Immature natural killer cell (primary cell): ENCODE measurements at places on chromosomes 13 and 19.
A peak's percentile ranks its signal among the peaks of the same experiment; 100 is the strongest.

- no peak for DNase-seq
- H3K27me3 ChIP-seq, result peaks cover 2% of the 10 kb centered on the region
- H3K36me3 ChIP-seq, result peaks cover 13% of the 10 kb centered on the region
- no peak overlapping the region for H3K27ac ChIP-seq
- H3K4me1 ChIP-seq, result peaks cover 40% of the 10 kb centered on the region
These were observed 3.4 kb upstream of the WIZ start for GRCh38 chr19:15453091-15453578.

DNA sequence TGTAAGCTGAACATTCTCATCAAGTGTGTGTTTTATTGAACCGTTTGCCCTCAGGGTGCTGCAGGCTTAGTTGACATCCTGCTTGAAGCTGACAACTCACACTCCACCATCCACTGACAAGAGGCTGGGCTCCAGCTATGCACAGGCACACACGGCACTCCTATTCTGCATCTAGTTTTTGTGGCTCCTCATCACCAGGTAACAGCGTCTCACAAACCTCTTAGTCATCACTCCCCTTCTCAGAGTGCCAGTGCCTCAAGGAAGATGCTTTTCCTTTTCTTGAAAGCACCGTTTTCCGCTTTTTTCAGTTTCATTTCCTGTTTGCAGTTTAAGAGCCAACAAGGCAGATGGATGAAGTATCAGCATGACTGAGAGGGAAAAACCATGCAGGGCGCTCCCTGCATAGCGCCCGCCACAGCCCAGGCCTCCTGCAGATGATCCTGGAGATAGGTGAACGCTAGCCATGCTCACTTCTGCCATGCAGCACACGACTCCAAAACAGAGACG, 491.2 kb downstream of the COG6 start:
- H3K4me1 ChIP-seq, result peaks cover 7% of the 10 kb centered on the region
- no peaks in the 10 kb centered on the region for H3K36me3 ChIP-seq
- H3K27me3 ChIP-seq, result peaks cover 7% of the 10 kb centered on the region
- H3K27ac ChIP-seq, result no peak overlapping the region
- DNase-seq, result no peak

GRCh38 chr13:49814551-49815270, 22.2 kb upstream of the KPNA3 start:
- DNase-seq, result no peak
- no peaks in the 10 kb centered on the region for H3K36me3 ChIP-seq
- no peak overlapping the region for H3K4me3 ChIP-seq
- no peak overlapping the region for H3K27ac ChIP-seq
- peaks cover 4% of the 10 kb centered on the region for H3K27me3 ChIP-seq
- H3K4me1 ChIP-seq, result no peaks in the 10 kb centered on the region

DNA sequence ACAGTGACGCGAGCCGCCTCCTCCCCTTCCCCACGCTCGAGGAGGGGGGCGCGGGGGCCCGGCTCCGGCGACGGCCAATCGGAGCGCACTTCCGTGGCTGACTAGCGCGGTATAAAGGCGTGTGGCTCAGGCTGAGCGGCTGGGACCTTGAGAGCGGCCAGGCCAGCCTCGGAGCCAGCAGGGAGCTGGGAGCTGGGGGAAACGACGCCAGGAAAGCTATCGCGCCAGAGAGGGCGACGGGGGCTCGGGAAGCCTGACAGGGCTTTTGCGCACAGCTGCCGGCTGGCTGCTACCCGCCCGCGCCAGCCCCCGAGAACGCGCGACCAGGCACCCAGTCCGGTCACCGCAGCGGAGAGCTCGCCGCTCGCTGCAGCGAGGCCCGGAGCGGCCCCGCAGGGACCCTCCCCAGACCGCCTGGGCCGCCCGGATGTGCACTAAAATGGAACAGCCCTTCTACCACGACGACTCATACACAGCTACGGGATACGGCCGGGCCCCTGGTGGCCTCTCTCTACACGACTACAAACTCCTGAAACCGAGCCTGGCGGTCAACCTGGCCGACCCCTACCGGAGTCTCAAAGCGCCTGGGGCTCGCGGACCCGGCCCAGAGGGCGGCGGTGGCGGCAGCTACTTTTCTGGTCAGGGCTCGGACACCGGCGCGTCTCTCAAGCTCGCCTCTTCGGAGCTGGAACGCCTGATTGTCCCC, at the start of gene JUNB:
TSS of gene JUNB (plus strand) at position 142 of the 706 bp plus-strand sequence. CDS start at position 428, 286 bp downstream.
- peaks cover 51% of the 10 kb centered on the region for H3K27me3 ChIP-seq
- H3K36me3 ChIP-seq, result no peaks in the 10 kb centered on the region
- peak within 1 kb of the TSS; percentile 96 for H3K4me3 ChIP-seq
- peak within 1 kb of the TSS; percentile 99 for H3K27ac ChIP-seq
- peaks cover 40% of the 10 kb centered on the region for H3K4me1 ChIP-seq

DNA sequence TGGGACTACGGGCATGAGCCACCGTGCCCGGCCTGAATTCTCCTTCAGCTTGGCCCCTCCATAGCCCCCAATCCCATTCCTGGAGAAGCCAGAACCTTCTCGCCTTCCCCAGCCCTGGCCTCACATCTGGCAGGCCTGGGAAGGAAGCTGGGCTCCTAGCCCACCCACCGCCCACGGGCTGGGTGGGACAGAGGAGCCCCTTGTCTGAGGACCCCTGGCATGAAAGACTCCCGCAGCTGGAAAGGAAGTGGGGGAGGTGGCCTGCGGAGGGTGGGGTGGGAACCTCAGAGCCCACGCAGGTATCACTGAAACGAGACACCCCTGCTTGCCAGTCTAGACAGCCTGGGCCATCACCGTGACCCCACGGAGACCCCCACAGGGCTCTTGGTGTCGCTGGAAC, 7.7 kb upstream of the NANOS3 start:
- DNase-seq, result no peak
- no peak overlapping the region for H3K27ac ChIP-seq
- peaks cover 25% of the 10 kb centered on the region for H3K27me3 ChIP-seq
- peaks cover 14% of the 10 kb centered on the region for H3K4me1 ChIP-seq
- H3K36me3 ChIP-seq, result peaks cover 4% of the 10 kb centered on the region

- H3K4me3 ChIP-seq, result no peak overlapping the region
- no peak overlapping the region for H3K27ac ChIP-seq
- no peaks in the 10 kb centered on the region for H3K36me3 ChIP-seq
- H3K4me1 ChIP-seq, result peaks cover 8% of the 10 kb centered on the region
These were observed 9.0 kb upstream of the RASA3 start for GRCh38 chr13:114141261-114141996.

DNA sequence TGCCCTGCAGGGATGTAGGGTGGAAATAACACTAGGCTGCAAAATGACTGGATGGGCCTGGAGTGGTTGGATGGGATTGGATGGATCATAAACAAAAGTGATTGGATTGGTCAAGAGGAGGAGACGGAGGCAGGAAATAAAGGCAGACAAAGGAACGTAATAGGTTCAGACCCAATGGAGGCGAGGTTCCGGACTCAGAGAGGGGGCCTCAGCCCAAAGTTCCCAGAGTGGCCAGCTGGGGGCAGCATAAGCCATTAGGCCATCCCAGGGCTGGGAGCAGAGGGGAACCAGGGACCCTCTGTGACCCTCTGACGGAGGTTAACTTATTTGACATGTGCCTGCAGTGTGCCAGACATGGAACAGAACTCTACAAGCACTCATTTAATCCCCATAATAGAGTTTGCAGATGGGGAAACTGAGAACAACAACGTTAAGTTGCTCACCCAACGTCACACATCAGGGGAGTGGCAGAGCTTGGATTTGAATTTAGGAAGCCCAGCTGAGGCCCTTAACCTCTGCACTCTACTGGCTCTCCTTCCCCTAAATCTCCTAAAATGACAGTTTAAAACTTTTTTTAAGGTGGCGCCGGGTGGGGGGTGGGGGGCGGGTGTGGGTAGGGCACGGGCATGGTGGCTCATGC, 15.3 kb upstream of the MAP1S start:
- H3K4me3 ChIP-seq, result no peak overlapping the region
- no peaks in the 10 kb centered on the region for H3K36me3 ChIP-seq
- no peaks in the 10 kb centered on the region for H3K4me1 ChIP-seq

GRCh38 chr13:36385489-36385888, 39.3 kb upstream of the SPART start:
- peaks cover 8% of the 10 kb centered on the region for H3K27me3 ChIP-seq
- H3K36me3 ChIP-seq, result no peaks in the 10 kb centered on the region
- no peak overlapping the region for H3K4me3 ChIP-seq
- DNase-seq, result no peak

DNA sequence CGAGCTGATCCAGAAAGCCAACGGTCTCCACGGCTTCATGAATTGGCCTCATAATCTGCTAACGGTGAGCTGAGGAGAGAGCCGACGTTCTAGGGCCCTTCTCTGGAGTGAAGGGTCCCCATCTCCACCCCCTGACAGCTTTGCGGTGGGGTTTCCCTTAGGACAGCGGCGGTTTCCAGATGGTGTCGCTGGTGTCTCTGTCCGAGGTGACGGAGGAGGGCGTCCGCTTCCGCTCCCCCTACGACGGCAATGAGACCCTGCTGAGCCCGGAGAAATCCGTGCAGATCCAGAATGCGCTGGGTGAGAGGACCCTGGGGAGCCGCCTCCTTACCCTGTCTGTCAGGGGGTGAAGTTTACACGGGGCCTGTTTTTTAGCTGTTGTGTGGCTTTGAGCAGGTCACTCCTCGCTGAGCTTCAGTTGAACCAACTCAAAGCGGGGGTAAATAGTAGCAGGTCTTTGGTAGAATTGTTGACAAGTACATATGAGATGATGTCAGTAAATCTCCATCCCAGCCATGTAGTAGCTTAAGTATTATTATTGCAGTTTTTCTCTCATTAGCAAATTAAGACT, 801 bp downstream of the QTRT1 start:
- no peak for DNase-seq
- peaks cover 2% of the 10 kb centered on the region for H3K27me3 ChIP-seq
- H3K4me1 ChIP-seq, result peaks cover 12% of the 10 kb centered on the region
- no peaks in the 10 kb centered on the region for H3K36me3 ChIP-seq

GRCh38 chr13:22372261-22372660, 701.4 kb downstream of the FGF9 start:
- H3K27me3 ChIP-seq, result no peaks in the 10 kb centered on the region
- DNase-seq, result no peak
- no peak overlapping the region for H3K4me3 ChIP-seq

DNA sequence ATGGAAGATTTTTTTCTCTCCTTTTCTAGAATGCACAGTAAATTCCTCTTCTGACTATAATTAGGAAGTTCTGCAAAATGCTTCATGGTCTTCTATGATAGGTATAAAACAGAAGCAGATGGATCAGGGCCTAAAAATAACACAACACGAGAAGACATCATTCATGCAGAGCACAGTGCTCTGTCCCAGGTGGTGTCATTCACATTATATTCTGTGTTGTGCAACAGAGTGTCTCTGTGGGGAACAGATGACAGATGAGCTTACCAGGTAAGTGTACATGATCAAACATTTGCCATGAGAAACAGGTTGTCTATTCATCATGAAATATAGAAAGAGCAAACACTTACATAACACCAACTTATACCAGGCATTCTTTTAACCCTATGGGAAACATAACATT, 288.3 kb downstream of the KCTD12 start:
- no peak overlapping the region for H3K4me3 ChIP-seq
- no peaks in the 10 kb centered on the region for H3K4me1 ChIP-seq
- DNase-seq, result no peak
- no peaks in the 10 kb centered on the region for H3K27me3 ChIP-seq
- H3K27ac ChIP-seq, result no peak overlapping the region

DNA sequence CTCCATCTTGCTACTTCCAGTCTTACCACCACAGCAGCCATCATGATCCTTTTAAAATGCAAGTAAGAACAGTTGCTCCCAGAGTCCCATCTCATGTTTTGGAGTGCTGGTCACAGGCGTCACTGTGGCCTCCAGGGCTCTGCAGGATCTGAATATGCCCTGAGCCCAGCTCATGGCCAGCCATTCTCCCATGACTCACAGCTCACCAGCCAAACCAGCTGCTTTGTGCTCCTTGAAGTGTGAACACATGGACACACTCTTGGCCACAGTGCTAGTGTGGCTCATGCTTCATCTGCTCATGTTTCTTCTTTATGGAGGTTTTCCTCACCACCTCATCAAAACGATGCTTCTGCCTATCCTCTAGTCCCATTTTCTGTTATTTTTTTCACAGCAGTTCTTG, 466.5 kb downstream of the UQCRFS1 start:
- peaks cover 3% of the 10 kb centered on the region for H3K27me3 ChIP-seq
- no peak for DNase-seq
- H3K4me1 ChIP-seq, result no peaks in the 10 kb centered on the region
- H3K36me3 ChIP-seq, result no peaks in the 10 kb centered on the region

- no peaks in the 10 kb centered on the region for H3K36me3 ChIP-seq
- DNase-seq, result no peak
- H3K4me1 ChIP-seq, result peaks cover 21% of the 10 kb centered on the region
- H3K27ac ChIP-seq, result no peak overlapping the region
- H3K4me3 ChIP-seq, result no peak overlapping the region
These were observed 89.2 kb downstream of the KCNRG start for GRCh38 chr13:50104493-50104892.

DNA sequence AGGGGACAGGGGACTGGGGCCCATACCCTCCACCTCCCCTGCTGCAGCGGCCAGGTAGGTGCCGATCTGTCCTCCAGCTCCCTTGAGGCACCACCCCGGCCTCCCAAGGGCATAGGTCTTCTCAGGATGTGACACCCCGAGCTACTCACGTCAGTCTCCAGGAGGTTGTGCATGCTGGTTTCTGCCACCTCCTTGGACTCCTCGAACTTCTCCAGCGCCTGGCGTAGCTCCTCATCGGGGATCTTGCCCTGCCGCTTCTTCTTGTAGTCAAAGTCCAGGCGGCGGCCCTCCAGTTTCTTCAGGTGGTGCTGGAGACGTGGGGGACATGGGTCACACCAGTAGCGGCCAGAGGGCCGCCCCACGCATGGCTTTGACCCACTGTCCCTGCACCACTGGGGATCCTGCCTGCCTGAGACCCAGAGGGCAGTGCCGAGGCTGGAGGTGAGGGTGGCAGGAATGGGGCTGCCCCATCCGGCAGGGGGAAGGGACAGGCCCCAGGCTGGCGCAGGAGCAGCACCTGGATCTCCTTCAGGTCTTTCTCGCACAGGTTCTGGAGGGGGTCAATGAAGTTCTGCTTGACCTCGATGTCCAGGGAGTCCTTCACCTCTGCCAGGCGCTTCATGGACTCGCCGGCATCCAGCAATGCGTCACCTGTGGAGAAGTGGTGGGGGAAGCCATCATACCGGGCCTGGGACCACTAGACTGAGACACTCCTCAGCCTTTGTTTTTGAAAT, 20.4 kb downstream of the MPND start:
- no peaks in the 10 kb centered on the region for H3K27me3 ChIP-seq
- H3K4me3 ChIP-seq, result no peak overlapping the region
- no peaks in the 10 kb centered on the region for H3K36me3 ChIP-seq

- no peaks in the 10 kb centered on the region for H3K27me3 ChIP-seq
- H3K27ac ChIP-seq, result no peak overlapping the region
- no peaks in the 10 kb centered on the region for H3K36me3 ChIP-seq
- DNase-seq, result no peak
- no peak overlapping the region for H3K4me3 ChIP-seq
- H3K4me1 ChIP-seq, result no peaks in the 10 kb centered on the region
These were observed 220.7 kb downstream of the MZT1 start for GRCh38 chr13:72506706-72507105.

- H3K27ac ChIP-seq, result no peak overlapping the region
- no peak for DNase-seq
- no peaks in the 10 kb centered on the region for H3K4me1 ChIP-seq
- no peaks in the 10 kb centered on the region for H3K36me3 ChIP-seq
- H3K27me3 ChIP-seq, result peaks cover 2% of the 10 kb centered on the region
These were observed 59.7 kb upstream of the MTIF3 start for GRCh38 chr13:27510082-27510481.

GRCh38 chr19:33400856-33401682, 27.6 kb downstream of the CEBPG start:
- no peaks in the 10 kb centered on the region for H3K36me3 ChIP-seq
- H3K27me3 ChIP-seq, result no peaks in the 10 kb centered on the region
- H3K4me3 ChIP-seq, result no peak overlapping the region
- DNase-seq, result no peak
- no peaks in the 10 kb centered on the region for H3K4me1 ChIP-seq

GRCh38 chr19:10104665-10105508, 1.3 kb upstream of the PPAN start:
- peaks cover 65% of the 10 kb centered on the region for H3K4me1 ChIP-seq
- H3K4me3 ChIP-seq, result peak overlapping the region; percentile 86
- H3K27me3 ChIP-seq, result peaks cover 17% of the 10 kb centered on the region
- H3K27ac ChIP-seq, result peak overlapping the region; percentile 92
- H3K36me3 ChIP-seq, result peaks cover 12% of the 10 kb centered on the region
